ENCODE measurements at places on chromosomes 5 and 9.

DNA sequence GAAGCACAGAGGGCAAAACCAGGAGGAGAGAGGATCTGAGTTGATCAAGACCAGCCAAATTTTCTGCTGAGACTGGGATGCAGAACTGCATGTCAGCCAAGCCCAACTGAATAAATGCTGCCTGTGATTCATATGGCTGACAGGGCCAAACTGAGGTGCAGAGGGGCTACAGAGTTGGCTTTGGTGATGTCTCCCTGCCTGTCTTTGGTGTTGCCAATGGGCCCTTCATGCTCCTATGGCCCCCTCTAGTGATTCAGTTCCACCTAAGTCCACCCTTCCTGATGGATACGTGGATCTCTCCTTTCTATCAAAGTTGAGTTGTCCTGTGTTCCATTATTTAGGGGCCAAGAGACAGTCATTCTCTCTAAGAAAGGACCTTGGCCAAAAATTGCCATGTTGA lies 163.6 kb upstream of the TLE4 start:
- DNase-seq: peak; percentile 13

DNA sequence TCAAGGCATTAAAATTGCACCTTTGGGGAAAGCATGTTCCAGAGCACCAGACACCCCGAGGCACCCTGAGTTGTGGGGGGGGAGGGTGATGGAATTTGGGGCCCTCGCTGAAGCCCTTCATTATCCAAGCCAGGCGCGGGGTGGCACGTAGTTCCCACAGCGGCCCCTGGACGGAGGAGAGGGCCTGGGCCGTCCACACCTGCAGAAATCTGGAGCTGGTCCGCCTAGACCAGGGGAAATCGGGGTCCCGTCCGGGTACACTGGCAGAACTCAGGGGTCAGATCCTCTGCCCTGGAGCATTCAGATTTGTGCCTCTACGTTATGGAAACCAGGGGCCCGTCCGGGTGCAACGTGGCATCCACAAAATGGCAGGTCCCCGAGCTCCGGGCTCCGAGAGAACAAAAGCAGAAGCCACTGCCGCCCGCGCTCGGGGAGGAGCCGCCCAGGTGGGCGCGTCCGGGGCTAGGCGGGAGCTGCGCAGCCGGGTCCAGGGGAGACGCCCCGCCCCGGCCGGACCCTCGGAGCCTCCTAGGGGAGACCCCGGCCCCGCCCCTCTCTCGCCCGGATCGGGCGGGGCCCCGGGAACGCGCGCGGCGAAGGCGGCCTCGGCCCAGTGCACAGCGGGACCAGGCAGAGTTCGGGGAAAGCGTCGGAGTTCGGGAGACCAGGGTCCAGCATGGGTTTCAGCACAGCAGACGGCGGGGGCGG lies at the start of gene PLEKHG4B:
Gene PLEKHG4B, plus strand, starts transcription at position 613 of the 708 bp plus-strand sequence. Its CDS starts 64 bp downstream, at position 677.
- DNase-seq: no peak

DNA sequence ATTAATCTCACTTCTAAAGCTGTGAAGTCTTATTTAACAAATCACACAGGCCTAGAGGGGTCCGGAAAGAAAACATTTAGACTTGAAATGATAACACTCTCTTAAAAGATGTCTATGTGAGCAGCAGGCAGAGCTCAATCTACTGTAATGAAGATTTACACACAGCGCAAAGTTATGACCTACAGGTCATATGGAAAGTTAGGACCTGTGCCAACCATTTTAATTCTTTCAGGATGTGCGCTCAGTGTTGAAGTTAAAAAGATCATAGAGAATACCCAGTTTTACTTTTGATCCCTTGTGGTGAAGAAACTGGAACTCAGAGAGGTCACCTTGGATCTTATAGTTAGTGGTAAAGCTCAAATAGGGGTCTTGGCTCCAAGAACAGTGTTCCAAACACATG lies 3.1 kb upstream of the CREBRF start:
- no peak for DNase-seq

DNA sequence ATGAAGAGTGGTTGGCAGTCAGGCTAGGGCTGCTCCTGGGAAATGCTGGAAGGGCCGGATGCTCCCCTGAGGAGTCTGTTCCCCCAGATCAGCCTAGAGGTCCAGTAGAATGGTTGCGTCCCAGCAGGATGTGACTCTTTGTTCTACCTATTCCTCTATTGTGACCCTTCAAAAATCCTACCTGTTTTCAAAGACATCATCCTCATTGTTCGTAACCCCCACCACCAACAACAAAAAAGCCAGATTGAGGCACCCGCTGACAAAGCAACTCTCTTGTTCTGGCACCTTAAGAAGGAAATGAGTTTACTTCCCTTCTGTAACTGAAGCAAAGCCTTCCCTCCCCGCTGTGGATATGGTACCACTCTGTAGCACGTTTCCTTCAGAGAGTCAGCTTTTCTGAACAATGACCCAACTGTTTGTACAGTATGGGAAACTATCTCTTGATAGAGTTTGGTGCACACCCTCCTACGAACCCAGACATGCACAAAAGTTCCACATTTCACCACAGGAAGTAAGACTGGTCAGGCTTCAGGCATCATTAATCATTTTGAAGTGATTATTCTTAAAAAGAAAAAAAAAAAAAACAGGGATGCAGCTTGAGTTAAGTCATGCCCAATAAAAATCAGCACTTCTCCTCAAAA lies 207.2 kb downstream of the ENC1 start:
- DNase-seq: peak; percentile 37

- no peak for DNase-seq
Observed at GRCh38 chr9:136674786-136675349, 12.2 kb downstream of the EGFL7 start.

DNA sequence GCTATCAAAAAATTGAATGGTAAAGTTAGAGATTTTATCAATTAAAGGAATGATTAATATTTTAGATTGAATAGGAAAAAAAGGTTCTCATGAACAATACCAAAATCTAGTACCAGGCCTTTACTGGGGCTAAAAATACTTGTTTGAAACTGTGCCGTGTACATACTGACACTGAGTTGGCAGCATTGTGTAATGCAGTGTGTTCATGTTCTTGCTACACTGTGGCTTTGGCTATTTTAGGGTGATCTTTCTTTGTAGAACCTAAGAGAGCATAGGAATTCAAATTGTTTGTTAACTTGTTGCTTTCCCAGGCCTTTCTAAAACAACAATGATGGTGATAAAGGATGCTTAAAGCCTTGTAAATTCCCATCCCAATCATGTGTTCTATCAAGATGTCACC lies 80.9 kb downstream of the KIF4B start:
- no peak for DNase-seq

GRCh38 chr9:3413984-3414383 lies 111.8 kb downstream of the RFX3 start:
- DNase-seq: no peak

DNA sequence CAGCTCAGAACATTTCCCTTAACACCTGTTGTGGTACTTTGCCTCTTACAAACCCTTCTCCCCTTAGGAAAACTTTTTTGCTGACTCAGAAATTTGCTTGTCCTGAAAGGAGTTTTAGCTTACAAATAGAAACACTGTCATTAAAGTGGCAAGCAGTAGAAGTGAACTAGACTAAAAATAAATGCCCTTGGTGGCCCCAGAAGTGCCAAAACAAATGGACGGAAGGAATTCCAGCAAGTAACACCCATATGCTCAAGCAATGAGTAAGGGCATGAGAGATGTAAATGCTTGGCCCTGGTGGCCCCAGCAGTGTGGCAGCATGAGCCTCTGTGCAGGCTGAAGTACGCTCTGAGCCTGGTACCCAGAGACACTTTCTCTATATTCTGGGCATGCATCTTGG lies 8.6 kb downstream of the VLDLR start:
- no peak for DNase-seq

- no peak for DNase-seq
Observed at GRCh38 chr9:110979636-110980035, 58.6 kb downstream of the LPAR1 start.

DNA sequence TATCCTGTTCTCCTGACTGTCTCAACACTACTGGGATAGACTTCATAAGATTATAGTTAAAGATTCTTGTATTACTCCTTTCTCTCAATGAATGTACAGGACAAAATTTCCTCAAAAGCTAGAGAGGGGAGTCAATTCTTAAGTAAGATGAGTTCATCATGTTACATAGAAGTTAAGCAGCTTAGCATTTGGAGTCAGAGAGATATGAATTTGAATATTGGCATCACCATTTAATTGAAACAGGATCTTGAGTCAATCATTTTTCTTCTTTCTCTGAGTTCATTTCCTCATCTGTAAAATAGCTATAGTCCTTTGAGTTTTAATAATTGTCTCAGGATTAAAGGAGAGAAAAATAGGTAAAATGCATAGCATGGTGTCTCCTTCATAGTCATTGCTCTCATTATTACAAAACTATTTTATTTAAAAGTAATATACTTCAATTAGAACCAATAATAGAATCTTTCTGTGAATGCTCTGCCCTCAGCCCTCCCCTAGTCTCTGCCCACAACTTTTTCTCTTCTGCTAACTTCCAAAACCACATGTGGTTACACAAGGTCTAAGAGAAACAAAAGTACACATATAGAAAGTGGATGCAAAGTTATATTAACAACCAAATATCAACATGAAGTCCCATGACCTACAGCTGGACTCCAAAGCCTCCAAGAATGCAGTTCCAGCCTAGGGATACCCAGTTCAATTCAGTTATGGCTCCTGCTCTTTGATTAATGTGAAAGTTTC lies 265.6 kb downstream of the TLE1 start:
- DNase-seq: no peak

DNA sequence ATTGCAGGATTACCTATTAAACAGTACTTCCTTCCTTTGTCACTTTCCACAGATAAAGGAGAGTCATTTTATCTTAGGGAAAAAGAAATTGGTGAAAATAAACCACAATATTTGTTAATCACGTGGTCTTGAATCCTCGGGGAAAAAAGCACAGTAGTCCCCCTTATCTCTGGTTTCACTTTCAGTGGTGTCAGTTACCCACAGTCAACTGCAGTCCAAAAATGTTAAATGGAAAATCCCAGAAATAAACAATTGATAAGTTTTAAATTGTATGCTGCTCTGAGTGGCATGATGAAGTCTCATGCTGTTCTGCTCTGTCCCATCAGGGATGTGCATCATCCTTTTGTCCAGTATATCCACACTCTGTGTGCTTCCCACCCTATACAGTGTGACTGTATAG lies 405.2 kb upstream of the MPDZ start:
- no peak for DNase-seq

DNA sequence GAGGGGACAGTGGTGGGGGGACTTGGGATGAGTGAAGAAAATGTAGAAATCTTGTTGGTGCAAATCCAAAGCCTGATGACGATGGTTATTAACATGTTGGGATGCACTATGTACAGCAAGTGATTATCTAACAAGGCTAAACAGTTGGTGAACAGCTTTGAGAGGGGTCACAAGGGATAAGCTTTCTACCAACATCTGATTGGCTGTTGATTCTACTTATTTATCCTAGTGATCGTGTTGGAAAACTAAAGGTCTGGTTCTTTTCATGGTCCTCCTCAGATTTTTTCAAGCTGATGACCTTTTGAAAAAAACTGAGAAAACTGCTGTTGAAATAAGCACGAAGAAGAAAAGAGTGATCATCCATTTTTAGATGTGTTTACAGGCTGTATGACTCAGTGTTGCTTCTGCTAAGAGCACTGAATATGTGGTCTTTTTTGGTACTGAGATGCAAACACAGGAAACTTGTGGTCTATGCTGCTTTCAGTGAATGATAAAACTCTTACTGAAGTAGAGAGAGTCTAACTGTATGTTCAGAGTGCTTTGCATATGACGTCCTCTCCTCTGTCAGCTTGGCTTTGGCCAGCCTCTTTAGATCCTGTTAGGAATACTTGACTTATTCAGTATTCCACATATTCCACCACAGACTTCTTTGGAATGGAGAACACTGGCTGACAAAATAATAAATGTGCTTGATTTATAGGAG lies 174.8 kb downstream of the SLF1 start:
- peak; percentile 60 for DNase-seq

DNA sequence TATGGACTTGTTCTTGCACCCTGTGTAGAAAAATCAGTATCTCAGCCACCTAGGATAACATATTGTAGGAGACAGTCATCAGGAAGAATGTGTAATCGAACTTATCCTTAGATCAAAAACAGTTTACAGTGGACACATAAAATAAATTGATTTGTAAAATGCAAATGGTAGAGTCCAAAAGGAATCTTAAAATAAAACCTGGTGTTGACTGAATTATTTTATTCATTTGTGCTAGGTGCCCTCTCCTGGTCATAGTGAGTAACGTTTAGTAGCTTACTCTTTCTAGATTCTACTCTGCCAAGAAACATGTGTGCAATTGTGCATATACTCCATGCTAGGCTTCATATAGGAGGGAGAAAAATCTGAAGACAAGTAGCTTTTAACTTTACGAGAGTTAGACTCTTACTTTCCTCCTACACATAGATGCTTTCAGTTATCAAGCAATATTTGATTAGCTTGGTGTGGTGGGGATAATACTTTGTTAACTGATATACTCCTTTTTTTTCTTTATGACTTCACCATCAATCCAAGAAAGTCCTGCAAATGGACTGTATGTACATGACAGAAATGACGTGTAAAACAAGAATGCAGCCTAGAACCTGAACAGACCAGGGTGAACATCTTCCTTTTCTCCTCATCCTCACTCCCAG lies 23.7 kb upstream of the LOX start:
- peak; percentile 38 for DNase-seq

DNA sequence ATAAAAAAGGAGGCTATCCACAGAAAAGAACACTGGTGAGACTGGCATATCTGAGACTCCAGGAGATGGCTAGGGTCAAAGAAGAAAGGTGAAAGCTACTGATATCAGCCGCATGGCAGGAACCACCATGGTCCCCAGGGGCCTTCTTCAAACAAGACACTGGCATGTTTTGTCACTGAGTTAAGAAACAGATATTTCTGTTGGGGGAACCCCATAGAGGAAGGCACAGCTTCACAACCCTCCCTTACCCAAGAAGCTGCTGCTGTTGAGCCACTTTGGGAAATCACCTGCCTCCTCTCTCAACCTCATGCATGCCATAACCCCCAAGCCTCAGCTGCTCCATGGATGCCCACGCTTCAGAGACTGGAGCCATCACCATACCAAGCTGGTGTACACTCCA lies 13.3 kb upstream of the BTNL3 start:
- no peak for DNase-seq

GRCh38 chr9:128632486-128632885 lies 24.2 kb downstream of the DYNC2I2 start:
- no peak for DNase-seq

DNA sequence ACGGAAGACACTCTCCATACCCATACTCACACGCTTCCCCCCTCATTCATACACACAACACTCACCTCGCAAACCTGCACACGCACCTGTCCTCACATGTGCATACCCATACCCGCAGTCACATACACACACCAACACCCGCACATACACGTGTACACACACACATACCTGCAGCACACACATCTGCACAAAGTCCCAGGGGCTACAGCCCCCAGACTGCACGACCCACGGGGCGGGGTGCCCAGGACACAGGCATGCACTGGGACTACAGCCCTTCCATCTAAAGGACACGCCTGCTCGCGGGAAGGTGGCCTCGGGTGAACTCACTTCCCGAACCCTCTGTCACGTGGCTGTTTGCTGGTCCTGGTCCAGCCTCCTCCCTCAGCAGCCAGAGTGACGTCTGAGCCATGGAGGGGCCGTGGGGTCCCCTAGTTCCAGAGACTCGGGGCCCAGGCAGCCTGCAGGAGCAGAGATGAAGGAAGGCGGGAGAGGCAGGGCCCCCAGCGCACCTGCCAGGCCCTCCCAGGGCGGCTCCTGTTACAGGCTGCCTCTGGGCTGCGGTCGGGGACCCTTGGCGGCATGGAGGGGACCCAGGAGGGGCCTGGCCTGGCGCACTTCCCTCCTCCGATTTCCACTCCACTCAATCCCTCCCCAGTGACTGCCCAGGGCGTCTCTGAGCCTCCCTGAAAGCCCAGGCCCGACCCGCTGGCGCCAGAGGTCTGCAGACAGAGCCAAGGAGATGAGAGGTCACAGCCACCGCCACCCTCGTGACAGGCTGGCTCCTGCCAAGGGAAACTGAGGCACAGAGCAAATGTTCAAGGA lies 8.1 kb downstream of the SLC12A7 start:
- DNase-seq: no peak

- no peak for DNase-seq
Observed at GRCh38 chr9:98750364-98751060, 41.8 kb upstream of the GABBR2 start.
